ENCODE measurements at places on chromosomes 7 and 10.

DNA sequence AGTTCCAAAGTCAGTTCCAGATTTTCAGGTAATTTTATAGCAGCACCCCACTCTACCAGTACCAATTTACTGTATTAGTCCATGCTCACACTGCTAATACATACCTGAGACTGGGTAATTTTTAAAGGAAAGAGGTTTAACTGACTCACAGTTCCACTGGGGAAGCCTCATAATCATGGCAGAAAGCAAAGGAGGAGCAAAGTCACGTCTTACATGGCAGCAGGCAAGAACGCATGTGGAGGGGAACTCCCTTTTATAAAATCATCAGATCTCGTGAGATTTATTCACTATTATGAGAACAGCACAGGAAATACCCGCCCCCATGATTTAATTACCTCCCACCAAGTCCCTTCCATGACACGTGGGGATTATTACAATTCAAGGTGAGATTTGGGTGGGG is 142.4 kb downstream of the AHR start:
- no peak for DNase-seq

DNA sequence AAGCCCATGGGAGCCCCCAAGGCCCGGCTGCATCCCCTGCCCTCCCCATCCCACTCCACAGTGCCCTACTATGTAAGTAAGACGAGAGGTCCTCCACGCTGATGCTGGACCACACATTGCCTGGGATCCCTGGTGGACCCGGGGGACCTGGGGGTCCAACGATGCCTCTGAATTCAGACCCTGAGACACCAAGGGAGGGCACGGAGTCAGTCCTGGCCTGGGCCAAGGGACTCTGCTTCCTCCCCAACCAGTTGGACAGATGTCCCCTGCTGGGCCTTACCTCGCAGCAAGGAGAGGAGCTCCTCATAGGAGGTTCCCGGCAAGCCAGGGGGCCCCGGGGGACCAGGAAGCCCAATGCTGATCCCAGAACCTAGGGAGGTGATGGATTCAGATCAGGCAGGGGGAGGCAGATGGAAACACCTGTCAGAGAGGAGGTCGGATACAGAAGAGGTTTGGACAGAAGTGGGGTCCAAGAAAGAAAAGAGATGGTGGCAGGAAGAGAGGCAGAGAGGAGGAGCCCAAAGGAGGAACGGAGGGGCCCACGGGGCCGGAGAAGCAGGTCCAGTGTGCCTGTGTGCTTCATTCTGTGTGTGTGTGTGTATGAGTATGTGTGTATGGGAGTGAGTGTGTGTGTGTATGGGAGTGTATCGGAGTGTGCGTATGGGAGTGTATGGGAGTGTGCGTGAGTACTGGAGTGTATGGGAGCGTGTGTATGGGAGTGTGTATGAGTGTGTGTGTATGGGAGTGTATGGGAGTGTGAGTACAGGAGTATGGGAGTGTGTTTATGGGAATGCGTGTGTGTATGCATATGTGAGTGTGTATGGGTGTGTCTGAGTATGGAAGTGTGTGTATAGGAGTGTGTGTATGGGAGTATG is 50.2 kb downstream of the COL17A1 start:
- DNase-seq, result no peak

GRCh38 chr10:22643116-22643515 is 71.3 kb downstream of the PIP4K2A start:
- DNase-seq, result no peak

GRCh38 chr10:107163881-107164861 is at the start of gene SORCS1:
Gene SORCS1 (minus strand): TSS chr10:107164706.
- DNase-seq, result no peak

GRCh38 chr10:112185959-112186358 is 2.4 kb upstream of the GPAM start:
- DNase-seq, result no peak

DNA sequence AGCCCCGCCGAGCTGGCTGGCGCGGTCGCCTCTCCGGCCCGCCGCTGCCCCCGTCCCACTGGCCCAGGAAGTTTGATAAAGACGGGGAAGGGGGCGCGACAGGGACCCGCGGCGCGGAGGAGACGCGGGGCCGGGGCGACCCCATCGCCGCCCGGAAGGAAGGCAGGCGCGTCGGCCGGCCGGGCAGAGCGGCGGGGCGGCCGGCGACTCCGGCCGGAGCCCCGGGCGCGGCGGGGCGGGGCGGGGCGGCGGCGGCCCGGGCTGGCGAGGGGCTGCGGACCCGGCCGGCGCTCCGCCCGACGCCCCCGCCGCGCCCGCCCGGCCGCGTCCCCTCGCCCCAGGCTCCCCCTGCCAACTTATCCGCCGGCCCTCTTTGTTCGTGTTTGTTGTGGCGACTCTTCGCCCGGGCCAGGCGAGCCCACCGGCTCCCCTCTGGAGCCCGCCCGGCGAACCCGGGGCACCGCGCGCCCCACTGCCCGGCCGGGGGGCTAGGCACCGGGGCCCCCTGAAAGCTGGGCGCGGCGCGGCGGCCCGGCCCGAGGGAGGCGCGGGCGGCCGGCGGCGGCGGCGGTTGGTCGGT is 571 bp downstream of the KDM7A start:
- no peak for DNase-seq

DNA sequence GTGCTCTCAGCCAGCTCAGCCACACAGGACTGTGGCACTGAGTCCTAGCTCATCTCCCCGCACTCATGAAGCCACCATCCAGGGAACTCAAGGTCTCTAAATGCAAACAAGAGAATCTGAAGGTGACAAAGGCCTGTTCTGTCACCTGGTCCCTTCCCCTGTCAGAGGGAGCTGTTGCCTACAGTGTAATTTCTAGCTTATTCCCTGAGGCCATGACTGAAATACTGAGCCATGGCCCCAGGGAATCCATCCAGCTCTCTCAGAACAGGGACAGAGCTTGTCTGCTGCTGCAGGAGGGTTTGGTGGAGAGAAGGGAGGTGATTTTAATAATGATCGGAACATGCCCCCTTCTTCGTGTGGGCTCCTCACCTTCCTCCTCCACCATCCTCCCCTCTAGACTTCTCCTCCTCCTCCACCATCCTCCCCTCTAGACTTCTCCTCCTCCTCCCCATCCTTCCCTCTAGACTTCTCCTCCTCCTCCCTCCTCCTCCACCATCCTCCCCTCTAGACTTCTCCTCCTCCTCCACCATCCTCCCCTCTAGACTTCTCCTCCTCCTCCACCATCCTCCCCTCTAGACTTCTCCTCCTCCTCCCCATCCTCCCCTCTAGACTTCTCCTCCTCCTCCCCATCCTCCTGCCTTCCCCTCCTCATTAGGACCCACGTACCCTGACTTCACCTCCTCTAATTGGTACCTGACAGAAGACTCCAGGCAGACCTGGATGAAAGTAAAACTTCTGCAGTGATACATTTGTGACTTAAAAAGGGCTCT is 338.0 kb upstream of the MKI67 start:
- no peak for DNase-seq

DNA sequence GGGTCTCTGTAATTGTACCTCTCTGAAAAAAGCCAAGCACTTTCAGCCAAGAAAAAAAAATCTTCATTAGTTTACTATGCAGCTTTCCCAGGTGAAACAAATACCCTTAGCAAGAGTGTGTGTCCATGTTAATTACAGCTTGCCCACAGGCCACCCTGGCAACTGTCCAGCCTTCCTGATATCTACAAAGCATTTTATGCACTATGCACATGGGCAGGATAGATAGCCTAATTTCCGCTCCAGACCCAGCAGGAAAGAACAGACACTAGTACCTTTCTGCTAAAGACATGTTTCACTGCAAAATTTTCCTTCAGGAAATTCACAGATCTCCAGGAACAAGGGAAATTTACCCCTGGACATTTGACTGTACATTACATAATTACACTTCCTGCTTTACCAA is 24.4 kb downstream of the CACNA2D1 start:
- DNase-seq, result no peak

DNA sequence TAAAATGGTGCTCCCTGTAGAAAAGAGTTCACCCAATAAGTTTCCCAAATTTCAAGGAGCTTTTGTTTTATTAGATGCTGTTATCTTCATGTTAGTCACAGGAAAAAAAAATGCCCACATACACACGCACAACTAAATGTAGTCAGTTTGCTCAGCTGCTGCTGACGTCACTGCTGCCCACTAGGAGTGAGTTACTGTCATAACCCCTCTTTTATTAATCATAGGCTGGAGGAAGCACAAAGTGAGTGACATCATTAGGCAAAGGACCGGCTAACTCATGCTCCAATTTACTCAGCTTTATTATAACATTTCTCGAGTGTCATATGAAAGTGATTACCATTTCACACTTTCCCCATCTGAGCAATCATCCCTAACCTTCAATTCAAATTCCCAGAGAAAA is 6.7 kb upstream of the INHBA start:
- no peak for DNase-seq

DNA sequence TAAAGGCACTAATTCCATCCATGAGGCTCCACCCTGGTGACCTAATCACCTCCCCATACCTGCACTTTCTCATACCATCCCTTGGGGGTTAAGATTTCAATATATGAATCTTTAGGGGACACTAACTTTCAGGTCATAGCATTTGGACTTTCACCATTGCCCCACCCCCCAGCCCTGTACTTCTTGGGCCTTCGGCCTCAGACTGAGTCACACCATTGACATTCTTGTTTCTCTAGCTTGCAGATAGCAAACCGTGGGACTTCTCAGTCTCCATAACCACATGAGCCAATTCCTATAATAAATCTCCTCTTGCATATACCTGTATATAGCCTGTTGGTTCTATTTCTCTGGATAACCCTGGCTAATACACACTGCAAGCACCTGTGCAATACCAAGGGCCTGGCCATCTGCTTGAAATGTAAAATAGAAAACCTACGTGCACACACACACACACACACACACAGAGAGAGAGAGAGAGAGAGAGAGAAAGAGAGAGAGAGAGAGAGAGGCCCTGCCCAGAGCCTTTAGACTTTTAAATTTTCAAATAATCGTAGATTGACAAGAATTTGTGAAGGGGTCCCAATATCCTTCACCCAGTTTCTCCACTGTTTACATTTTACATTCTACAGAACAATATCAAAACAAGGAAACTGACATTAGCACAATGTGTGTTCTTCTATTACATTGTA is 25.3 kb downstream of the ANXA8 start:
- DNase-seq, result no peak

- DNase-seq, result no peak
These were observed 179.5 kb downstream of the ZWINT start for GRCh38 chr10:56181607-56182006.

GRCh38 chr10:3836222-3836820 is 51.3 kb upstream of the KLF6 start:
- DNase-seq, result no peak

GRCh38 chr7:553636-554111 is 34.0 kb upstream of the PDGFA start:
- DNase-seq, result no peak

GRCh38 chr10:48533951-48534720 is 70.7 kb downstream of the ARHGAP22 start:
- no peak for DNase-seq

Measured in stimulated activated CD4-positive, alpha-beta T cell treated with anti-CD3 and anti-CD28 coated beads, Interleukin-1b, Interleukin-23, amount 100 ng/mL, for 1 hour (primary cell).